Stimulated activated naive CD4-positive, alpha-beta T cell treated with Interleukin-2 at 50 U/mL for 16 hours (primary cell): ENCODE measurements at places on chromosomes 13 and 19.

DNA sequence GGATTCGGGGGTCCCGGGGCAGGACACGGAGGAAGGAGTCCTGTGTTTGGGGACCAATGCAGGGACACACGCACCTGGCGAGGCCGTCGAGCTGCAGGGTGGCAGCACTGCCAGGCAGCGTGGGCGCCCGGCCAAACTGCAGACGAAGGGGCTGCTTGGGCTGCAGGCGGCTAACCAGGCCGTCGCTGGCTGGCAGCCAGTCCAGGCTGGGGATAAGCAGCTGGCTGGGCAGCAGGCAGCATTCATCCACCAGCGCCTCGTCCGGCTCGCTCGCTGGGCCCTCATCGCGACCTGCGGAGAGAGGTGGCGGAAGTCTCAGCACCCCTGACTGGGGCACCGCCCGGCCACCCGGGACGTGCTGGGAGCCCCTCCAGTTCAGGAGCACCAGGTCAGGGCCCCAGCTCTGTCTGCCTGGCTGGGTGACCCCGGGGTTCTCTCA lies 11.5 kb downstream of the CFD start:
- DNase-seq = no peak

DNA sequence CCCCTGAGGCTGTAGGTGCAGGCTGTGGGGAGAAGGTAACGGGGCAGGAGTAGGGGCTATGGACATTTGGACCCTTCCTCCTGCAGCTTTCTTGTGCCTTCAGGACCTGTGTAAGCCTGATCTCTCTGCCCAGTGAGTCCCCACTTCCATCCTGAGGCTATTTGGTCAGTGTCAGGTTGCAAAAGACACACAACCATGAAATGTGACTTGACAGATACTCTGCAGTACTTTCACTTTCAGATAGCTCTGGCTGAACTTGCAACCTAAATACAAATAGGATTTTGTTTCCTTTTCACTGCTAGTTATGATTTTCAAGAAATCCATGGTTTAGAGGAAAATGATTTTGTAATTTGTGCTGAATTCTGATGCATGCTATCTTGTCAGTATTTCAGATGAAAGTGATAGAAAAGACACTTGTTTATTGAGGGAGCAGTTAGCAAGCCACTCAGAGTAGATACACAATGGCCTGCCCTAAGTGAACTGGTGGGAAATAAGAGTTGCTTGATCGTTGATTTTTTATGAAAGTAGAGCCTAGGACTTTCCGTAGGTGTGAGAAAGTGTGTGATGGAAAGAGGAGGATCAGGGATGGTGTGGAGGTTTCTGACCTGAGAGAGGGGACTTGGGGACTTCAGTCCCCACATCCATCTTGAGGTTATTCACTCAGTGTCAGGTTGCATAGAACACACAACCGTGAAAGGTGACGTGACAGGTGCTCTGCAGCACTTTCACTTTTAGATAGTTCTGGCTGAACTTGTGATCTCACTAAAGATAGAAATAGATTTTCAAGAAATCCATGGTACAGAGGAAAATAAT lies 18.1 kb upstream of the EID2 start:
- peak; percentile 7 for DNase-seq

DNA sequence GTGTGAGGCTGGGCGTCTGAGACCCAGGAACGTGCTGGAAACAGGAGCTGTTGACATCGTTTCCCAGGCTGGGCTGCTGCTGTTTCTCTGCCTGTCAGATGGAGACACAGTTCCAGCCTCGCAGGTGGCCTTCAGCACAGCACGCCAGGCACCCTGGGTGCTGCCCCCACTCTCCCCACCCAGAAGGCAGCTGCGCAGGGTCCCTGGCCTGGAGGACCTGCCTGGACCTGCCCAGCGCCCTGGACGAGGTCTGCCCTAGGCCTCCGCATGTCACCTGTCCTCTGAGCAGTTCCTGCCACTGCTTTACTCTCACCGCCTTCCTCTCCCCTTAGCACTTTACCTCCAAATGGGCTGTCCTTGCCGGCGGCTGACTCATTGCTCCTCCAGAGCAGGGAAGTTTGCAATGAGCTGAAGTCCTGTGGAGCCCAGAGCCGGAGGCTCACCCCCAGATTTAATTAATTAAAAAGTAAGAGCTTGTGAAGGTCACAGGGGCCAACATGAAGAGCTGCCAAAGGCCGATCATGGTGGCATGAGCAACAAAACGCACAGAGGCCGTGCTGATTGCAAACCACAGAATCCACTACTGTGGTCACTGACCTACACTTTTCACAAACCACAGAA lies 32.2 kb downstream of the C13orf46 start:
- no peak for DNase-seq

DNA sequence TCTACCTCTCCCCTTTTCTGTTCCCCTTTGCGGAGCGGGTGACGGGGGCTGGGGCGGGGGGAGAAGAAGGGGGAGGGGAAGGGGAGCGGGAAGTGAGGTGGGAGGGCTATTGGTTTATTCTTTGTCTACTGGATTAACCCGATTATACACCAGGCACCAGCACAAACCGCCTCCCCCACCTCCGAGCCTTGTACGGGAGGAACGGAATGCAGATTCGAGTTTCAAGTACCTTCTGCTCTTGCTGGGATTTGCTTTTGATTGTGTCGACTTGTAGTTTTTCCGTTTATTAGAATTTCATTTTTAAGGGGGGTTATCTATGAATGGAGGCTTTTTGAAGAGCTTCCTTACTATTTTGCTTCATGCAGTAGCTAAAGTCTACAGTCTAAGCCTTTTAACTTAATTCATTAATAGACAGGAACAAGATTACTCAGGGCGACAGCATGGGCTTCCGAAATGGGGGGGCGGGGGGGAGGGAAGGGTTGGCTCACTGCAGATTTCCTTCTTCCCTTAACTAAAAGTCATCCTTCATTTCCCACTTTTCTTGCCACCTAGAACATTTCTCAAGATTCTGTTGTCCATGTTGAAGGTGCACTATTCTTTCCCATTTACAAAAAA lies 937 bp upstream of the SPRY2 start:
- no peak for DNase-seq

DNA sequence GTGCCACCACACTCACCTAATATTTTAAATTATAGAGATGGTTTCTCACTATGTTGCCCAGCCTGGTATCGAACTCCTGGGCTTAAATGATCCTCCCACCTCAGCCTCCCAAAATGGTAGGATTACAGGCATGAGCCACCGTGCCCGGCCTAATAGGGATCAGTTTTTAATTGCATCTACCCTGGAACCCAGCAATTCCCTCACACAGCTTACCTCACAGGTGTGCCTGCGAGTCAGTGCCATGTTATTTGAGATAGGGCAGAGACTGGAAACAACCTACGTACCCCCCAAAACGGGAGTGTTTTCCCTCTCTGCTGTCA lies 14.3 kb downstream of the MAP2K2 start:
- DNase-seq = no peak

DNA sequence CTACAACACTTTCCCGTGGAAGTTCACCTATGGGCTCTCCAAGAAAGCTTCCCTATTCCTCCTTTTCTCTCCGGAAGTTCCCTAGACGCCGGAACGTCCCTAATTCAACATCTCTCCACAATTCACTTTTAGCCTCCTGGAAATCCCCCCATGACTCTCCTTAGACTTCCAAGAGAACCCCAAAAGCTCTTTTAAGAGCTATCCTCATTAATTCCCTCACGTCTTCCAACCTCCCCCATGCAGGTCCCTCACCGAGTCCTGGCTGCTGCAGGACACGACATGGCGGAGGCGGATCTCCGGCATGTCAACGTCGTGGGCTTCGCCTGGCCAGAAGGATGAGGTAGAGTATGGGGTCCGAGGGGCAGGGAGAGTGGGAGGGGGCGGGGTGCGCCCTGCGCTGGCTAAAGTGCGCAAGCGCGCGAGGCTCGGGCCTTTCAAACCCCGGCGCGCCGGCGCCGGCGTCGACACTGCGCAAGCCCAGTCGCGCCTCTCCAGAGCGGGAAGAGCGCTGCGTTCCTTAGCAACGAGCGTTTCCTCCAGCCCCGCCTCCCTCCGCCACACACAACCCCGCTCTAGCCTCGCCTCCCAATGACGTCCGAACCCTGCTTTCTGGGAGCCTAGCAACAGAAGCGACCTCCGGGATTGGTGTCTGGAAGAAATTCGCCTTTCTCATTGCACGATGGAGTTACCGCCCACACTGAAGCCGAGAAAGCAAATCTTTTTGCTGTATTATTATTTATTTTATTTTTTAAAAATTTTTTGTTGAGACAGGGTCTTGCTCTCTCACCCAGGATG lies at the start of the genes PINLYP and XRCC1:
Gene PINLYP (plus strand): TSS at position 646 of the 795 bp plus-strand sequence. CDS start 1,391 bp downstream, outside the sequence.
Gene XRCC1 (minus strand): TSS at position 372 of the 795 bp plus-strand sequence. CDS start 69 bp downstream, at position 303.
- peak; percentile 96 for DNase-seq

- DNase-seq = no peak
Measured at GRCh38 chr13:69418319-69418718, 689.3 kb upstream of the ATXN8OS start.

GRCh38 chr19:56252699-56253422 lies 19.7 kb upstream of the EDDM13 start:
- peak; percentile 55 for DNase-seq

DNA sequence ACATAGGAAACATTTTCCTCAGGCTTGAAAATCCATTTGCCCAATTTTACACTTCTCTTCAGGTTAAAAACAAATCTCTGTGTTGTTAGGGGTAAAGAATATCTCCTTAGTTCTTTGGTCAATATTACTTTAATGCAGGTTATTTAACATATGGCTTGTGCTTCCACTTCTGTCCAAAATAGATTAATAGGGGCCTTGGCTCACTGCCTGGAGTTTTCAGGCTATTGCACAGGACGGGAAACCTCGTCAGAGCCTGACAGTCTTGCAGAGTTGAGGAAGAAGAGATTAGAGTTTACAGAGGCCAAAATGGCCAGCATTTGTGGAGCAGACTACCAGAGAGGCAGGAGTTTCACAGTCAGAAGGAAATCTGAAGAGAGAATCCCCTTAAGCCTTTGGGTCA lies 863.9 kb upstream of the GPC6 start:
- no peak for DNase-seq

DNA sequence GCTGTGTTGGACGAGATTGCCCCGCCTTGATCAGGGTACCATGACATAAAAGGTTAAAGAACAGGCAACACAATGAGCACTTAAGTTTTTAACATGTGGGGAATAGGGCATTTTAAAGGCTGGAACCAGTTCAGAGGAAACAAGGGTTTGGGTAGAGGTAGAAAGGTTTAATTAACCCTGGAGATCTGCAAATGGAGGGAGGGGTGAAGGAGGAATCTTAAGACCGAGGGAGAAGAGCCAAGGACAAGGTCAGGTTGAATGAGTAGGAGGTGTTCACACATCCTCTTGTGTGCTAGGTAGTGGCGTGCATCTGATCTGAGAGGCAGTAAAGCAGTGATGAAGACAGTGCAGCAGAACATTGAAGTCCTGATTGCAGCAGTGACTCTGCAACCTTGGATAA lies 28.5 kb downstream of the SKA3 start:
- DNase-seq = no peak

- DNase-seq = no peak
Measured at GRCh38 chr19:11361037-11361770, 6.0 kb downstream of the PLPPR2 start.

GRCh38 chr19:10784257-10784656 lies 51.8 kb downstream of the TMED1 start:
- no peak for DNase-seq

DNA sequence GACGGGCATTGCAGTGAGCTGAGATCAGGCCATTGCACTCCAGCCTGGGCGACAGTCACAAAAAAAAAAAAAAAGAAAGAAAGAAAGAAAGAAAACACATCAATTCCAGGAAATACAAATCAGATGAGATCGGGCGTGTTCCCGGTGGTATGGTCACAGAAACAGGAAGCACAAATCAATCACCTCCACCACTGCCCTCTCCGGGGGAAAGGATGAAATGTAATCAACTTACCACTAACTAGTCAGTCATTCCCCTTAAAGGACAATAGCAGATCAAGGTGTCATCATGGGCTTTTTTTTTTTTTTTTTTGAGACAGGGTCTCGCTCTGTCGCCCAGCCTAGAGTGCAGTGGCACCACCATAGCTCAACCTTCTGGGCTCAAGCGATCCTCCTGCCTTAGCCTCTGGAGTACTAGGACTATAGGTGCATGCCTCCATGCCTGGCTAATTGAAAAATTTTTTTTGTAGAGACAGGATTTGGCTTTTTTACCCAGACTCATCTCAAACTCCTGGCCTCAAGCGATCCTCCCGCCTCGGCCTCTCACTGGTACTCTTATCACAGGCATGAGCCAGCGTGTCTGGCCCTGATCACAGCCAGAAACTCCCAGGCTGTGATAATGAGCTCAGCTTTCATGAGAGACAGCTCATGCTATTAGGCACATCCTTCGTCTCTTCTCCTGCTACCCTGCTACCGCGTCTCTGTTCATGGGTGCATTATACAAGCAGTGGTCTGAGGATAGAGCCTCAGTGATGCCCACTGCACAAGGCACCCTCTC lies 6.8 kb upstream of the DPRX start:
- DNase-seq = no peak

GRCh38 chr13:34805347-34805746 lies 136.7 kb upstream of the NBEA start:
- no peak for DNase-seq

- DNase-seq = no peak
Measured at GRCh38 chr19:11264452-11265176, 2.3 kb upstream of the DOCK6 start.

DNA sequence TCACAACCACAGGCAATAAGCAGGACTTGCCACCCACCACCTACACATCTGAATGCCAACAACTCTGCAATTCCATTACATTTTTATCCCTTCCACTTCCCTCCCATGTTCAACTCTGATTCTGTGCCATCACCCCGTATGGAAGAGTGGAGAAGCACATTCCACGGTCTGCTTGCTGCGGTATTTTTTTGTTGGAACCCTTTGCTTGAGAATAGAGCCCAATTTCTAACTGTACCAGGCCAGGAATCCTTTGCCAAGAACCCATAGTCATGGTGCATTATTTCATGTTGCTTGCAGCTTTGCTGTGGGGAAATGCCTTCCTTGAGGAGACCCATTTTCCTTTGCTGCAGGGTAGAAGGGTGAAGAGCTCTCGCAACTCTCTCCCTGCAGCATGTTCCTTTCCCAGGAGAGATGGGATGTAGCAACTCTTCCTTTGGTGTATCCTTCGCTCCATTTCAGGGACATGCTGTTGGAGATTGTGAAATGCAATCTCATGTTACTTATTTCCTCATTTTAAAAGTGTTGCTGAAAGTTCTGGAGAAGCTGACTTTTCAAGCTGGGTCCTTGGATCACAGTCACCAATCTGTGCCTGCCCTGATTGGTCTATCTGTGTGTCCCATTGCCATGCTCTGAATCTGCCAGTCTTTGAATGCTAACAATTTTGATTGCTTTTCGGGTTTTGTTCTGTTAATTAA lies 69.8 kb upstream of the STARD13 start:
- no peak for DNase-seq
